ENCODE measurements at places on chromosomes 3 and 15. TPM values are rescaled to one million over a fixed set of nuclear protein-coding genes. Genes with fewer than 3 reads are reported as not detected.

GPR27 gene
- not detected for total RNA-seq

TPRG1 gene
- 0.21 TPM for total RNA-seq

DNA sequence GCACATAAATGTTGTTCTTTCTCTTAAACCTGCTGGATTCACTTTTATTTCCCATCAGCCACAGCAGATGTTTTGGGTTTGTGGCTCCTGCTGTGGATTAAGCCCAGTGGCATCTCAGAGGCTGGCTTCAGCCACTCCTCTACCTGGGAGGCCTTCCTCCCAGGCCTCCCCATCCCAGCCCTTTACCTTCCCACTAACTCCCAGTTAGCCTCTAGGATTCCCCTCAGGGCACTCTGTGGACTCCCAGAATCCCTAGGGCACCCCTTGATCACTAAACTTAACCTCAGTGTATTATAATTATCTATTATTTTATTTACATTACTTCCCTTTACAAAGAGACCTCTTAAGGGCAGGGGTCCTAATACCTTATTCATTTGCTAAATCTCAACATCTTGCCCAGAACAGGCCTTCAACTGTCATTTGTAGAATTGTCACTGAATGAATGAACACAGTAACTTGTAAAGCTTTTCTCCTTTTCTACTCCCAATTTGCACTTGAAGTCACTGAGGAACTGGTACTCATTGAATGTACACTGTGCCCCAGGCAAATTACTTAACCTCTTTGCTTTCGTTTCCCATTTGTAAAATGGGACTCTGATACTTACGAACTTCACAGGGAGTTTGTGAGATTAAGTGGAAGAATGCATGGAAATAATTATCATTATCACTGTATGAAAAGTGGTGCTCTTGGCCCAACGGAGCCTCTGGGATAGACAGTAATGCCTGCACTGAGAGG is 8.3 kb downstream of the CCDC13 start:
- DNase-seq = no peak

- no peak for DNase-seq
Measured at GRCh38 chr3:167813169-167814123, 77.9 kb downstream of the SERPINI1 start.

DNA sequence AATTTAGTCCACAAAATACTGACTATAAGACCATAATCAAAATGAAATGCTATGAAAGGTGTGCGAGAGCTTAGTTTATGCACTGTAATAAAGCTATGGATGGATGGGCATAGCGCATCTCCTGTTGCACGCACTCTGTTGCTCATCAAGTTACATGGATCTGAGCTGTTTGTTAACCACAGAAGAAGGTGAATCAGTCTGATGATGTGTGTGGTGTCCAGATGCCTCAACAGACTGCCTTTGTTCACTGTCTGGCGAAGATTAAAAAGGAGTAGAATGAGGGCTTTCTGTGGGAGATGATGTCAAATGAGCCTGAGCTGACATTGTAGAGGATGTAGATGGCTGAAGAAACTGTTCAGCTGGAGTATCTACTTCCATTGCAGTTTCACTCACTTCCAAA is 36.1 kb downstream of the NSMCE3 start:
- DNase-seq = no peak

- no peak for DNase-seq
Measured at GRCh38 chr15:95958382-95958781, 372.1 kb upstream of the NR2F2 start.

Data from HT-29 (cell line).